Activated CD4-positive, alpha-beta T cell treated with anti-CD3 and anti-CD28 coated beads, Interleukin-2, amount 50 U/mL, for 24 hours (primary cell): ENCODE measurements at places on chromosomes 1 and 21.

DNA sequence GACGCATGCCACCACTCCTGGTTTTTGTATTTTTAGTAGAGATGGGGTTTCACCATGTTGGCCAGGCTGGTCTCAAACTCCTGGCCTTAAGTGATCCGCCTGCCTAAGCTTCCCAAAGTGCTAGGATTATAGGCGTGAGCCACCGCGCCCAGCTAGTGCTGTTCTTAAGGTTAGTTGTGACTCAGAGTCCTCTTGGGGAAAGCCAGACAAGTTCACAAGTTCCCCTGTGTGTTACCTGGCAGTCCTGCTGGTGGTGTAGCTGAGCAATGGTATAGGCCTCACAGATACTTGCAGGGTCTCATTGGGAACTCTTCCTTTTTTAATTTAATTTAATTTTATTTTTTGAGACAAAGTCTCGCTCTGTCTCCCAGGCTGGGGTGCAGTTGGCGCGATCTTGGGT is 10.6 kb downstream of the CFAP126 start:
- DNase-seq: no peak

DNA sequence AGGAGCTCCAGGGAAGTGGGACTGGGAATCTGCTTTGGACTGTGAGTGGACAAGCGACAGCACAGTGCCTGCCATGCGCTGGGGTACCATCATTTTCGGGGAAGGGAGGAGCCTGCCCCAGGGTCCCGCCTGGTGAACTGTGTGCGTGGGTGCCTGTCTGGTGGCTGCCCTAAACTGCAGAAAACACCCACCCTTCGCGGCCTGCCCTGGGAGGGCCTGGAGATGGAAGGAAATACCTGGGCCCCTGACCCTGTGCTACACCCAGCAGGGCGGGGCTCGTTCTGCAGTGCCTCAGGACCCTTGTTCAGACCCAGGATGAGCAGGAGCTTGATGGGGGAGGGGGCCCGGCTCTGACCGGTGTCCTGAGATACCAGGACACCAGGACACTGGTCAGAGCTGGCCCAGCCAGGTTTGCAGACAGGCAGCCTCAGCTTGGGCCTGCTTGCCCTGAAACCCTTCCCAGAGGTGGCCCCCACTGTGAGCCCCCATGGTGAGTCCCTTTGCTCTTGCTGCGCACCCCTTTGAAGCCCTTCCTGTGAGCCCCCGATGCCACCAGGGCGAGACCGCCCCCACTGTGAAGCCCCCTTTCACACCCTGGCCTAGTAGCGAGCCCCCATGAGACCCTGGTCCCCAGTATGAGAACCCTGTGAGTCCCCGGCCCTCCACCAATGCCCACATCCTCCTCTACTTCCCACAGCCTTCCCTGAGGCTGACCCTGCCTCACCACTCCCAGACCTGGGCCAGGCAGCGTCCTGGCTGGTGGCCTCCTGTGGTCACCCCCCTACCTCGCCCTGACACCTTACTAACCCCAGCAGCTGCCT is 2.6 kb downstream of the GJC2 start:
- no peak for DNase-seq

DNA sequence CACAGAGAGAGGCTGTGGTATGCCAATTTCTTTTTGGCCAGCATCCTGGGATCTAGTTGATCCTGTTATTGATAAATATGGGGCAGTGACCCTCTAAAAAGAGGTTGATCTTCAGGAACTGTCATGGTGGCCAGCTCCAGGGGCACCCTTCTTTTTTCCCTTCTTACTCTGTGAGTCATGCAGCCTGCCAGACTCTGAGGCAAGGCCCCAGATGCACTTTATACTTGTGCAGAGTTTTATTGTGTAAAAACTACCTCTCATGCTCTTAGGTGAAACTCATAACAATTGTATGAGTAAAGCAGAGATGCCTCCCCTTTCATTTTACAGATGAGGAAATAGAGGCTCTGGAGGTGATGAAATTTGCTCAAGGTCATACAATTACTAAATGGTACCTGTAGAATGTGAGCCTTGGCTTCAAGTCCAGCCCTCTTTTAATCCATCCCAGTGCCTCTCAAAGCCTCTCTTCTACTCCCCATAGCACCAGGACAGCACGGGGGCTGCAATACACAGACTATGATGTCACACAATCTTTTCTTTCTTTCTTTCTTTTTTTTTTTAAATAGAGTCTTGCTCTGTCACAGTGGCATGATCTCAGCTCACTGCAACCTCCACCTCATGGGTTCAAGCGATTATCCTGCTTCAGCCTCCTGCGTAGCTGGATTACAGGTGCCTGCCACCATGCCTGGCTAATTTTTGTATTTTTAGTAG is 387.8 kb downstream of the KCNH1 start:
- DNase-seq: no peak

DNA sequence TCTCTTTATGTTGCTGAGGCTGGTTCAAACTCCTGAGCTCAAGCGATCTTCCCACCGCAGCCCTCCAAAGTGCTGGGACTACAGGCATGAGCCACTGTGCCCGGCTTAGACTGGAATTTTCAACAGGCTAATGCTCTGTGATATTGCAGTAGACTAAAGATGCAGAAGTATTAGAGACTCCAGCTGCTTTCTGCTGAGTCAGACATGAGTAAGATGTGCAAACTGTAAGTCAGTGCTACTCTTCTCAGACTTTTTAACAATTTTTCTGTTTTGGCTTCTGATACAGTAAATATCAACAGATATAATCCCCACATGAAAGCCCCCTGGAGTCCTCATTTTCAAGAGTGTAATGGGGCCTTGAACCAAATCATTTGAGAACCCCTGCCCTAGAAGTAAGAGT is 29.3 kb upstream of the NLRP3 start:
- no peak for DNase-seq

DNA sequence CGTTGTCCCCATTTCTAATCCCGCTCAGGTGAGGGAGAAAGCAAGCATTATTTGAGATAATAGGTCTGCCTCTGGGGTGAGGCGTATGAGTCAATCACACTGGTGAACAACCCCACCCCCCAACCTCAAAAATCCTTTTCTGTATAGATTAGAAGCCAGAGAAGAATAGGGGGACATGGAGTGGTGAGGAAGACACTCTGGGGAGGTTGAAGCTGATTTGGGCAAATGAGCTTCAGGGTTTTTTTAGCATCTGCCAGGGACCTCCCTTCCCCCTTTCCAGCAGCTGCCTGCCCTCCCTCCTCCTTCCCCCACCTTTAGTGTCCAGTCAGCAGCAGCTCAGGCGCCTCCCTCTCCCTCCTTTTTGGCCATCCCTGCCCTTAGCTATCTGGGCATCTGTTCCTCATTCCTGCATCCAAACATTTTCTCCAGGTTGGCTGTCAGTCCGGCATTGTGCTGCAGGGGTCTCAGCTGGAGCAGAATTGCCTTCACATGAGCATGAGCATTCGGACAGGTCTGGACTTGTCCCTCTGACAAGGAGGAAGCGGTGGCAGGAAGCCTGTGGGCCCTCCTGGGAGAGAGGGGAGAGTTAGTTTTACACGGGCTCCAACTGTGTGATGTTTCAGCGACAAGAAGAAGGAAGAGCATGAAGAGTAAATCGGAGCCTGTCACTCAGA is 30.8 kb upstream of the PTGFRN start:
- DNase-seq: no peak

DNA sequence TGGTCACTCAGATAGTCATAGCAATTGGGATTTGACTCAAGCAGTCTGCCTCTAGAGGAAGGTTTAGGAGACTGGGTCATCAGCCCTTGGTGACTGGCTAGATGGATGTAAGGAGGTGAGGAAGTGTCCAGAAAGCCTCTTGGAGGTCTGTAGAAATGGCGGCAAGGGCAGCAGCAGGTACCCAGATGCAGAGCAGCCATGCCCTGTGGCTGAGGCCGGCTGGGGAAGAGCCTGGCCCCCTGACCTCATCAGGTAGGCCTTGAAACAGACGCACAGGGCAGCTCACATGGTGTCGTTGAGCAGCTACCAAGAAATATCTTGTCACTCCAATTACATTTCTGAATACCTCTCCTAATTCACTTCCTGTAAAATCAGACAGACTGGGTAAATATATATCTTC is 98.2 kb downstream of the DMRTB1 start:
- DNase-seq: no peak

- DNase-seq: no peak
These were observed 24.8 kb downstream of the LHX4 start for GRCh38 chr1:180254854-180255253.

- DNase-seq: no peak
These were observed 23.2 kb downstream of the CRCT1 start for GRCh38 chr1:152537496-152537895.

- DNase-seq: no peak
These were observed 53.3 kb upstream of the FGGY start for GRCh38 chr1:59243550-59243949.

- DNase-seq: no peak
These were observed 33.9 kb upstream of the IPO9 start for GRCh38 chr1:201795066-201795465.

DNA sequence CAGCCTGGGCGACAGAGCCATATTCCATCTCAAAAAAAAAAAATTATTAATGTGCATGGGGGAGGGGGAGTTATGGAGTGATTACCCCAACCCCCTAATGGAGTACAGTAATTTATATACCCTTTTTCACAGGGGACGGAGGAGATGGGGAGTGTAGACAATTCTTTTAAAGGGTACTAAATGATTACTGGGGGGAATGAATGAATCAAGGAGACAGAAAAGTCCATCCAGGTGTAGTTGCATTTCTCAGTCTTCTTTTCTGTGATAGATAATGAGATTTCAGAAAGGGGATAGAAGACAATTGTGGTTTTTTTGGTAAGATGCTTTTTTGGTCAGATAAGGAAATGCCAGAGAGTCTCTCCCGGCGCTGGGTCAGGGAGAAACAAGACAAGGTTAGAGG is 13.0 kb downstream of the OSBPL9 start:
- no peak for DNase-seq

DNA sequence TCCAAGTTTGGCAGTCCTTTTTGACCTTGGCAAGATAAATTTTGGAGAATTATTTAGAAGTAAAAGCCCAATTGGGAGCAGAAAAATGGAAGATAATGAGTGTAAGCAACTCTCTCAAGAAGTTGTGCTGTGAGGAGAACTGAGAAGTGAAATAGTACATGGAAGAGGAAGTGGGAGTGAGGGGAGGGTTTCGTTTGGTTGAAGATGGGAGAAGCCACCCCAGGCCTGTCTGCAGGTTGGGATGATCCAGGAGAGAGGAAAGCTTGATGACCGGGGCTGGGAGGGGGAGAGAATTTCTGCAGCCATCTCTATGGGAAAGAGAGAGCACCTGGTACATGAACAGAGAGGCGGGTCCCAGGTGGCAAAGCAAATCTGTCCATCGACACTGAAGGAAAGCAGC is 8.6 kb upstream of the RCAN1 start:
- no peak for DNase-seq

DNA sequence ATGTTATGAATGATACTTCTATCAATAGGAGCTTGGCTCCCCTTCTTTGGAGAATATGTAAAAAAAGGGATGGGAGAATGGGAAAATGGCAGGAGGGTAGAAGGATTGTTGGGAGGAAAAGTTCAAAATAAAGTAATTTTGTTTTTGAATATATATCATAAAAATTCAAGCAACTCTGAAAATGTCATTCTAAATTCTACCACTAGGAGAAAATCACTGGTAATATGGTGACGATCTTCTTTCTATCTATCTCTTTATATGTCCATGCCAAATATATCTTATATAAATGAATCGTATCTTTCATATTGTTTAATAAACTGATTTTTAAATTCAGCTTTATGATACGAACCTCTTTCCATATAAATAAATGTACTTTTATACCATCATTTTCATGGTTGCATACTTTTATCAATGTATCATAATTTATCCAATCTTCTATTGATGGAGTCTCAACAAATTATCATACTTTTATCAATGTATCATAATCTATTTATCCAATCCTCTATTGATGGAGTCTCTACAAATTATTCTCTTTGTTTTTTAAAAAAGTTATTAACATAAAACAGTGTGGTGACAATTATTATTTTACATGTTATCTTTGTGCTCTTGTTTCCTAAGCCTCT is 73.7 kb upstream of the MARK1 start:
- no peak for DNase-seq

DNA sequence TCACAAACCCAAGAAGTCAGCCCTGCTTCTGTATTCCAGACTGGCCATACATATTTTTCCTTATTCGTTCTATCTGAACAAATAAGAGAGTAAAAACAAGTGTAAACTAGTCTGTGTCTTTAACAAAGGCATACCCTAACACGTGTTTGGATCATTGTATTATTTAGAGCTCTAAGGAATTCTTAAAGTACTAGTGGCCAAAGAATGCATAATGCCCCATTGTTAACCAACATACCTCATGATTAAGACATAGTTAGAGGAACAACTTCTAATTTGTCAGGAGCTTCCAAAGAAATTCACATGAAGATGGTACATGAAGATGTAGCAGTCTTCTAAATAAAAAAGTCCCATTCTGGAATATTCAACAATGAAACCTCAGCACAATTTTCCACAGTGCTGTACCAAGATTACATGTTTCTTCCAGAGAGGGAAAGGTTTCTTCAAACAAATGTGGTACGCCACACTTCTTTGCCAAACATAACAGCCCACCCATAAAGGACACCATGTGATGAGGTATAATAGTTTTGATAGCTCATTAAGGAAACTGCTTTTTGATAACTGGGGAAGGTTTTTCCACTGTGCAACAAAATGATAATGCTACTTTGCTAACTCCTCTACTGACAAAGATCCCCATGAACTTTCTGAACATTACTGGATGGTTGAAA is 5.0 kb downstream of the PALMD start:
- no peak for DNase-seq

DNA sequence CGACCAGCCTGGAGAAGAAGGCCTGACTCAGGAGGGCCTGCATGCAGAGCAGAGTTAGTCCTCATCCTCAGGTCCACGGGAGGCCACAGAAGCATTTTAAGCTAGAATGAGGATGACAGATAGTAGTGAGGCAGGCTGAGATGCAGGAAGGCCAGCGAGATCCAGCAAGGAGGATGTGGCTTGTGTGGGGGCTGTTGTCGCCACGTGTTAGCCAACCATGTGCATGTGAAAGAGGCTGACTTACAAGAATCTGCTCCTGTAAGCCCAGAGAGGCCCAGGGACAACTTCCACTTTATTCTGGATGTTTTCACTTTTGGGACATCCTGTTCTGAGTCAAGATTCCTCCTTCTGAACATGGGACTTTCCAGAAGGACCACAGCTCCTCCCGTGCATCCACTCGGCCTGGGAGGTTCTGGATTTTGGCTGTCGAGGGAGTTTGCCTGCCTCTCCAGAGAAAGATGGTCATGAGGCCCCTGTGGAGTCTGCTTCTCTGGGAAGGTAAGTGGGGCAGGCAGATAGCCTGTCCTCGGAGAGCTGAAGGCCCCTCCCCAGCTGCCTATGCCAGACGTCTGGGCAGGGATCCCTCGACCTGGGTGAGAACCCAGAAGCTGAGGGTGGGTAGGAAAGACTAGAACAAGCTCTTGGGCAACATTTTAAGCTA is at the start of gene SLAMF8:
Gene SLAMF8 (plus strand): TSS at position 433 of the 661 bp plus-strand sequence. CDS start 26 bp downstream, at position 459.
- DNase-seq: no peak

- no peak for DNase-seq
These were observed 19.7 kb upstream of the DIPK1A start for GRCh38 chr1:92980732-92981647.
